IPS-NIHi11 (cell line): ENCODE measurements at places on chromosomes 6 and 20.

DNA sequence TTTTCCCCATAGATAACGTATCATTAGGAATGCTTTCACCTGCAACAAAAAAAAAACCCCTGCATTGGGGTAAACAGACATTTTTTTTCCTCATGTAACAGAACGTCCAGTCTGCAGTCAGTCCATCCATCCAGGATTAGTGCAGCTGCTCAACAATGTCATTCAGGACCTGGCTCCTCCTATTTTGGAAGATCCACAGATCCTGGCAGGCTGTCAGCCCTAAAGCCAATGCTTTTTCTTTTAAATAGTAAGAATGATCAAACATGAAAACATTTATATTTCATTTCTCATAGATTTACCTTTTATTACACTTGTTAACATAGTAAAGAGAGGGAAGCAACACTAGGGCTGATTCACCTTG lies 116.5 kb upstream of the CCDC28A start:
- DNase-seq: no peak

DNA sequence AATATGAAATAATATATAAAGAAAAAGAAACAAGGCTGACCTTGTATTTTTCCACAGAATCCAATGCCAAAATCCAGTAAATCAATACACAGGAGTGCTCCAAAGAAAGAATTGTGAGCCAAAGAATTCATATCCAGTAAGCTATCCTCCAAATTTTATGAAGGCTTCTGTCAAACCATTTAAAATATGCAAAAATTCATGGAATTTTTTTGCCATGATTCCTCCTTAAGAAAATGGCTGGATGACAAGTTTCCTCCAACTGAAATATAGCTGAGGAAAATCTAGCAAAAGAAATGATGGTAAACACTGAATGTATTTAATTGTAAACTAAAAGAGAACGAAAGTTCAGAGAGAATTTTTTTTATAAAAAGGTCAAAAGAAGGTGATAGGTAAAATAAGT lies 290.3 kb downstream of the UBE3D start:
- no peak for DNase-seq

DNA sequence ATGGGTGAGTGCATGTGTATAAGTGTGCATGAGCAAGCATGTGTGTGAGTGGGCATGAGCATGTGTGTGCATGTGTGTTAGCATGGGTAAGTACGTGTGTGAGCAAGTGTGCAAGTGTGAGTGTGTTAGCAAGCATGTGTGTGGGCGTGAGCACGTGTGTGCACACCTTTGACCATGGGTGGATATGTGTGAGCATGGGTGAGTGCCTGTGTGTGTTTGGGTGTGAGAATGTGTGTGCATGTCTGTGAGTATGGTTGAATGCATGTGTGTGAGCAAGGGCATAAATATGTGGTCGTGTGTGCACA lies 84.6 kb downstream of the DLL1 start:
- DNase-seq: no peak

DNA sequence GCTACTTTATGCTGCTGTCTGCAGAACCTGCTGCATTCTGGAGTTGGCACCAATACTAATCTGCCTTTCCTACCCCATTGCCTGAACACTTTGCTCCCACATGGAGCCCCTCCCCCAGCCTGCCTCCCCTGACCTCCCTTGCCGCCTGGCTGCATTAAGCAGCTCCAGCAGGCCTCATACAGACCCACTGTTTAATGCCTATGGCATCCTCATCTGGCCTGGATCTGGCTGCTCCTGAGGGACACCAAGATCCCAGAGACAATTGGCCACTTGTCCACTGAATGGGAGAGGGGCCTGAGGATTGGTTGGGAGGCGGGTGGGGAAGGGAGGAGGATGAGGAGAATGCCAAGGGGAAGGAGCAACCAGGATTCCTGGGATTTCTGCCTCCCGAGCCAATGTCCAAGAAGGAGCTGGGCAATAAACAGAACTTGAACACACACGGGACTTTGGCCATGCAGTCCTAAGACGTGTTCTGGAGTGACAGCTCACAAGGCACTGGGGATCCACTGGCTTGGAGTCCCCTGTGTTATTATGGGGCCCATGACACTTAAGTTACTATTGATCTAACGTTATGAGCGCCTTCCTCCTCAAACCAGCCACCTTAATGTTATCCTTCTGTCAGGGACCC lies 10.4 kb upstream of the KCNK5 start:
- peak; percentile 36 for DNase-seq

- DNase-seq: no peak
These were observed 6.8 kb downstream of the TMEM63B start for GRCh38 chr6:44133981-44134711.

- DNase-seq: no peak
These were observed 195.8 kb downstream of the SYNDIG1 start for GRCh38 chr20:24665196-24665595.

DNA sequence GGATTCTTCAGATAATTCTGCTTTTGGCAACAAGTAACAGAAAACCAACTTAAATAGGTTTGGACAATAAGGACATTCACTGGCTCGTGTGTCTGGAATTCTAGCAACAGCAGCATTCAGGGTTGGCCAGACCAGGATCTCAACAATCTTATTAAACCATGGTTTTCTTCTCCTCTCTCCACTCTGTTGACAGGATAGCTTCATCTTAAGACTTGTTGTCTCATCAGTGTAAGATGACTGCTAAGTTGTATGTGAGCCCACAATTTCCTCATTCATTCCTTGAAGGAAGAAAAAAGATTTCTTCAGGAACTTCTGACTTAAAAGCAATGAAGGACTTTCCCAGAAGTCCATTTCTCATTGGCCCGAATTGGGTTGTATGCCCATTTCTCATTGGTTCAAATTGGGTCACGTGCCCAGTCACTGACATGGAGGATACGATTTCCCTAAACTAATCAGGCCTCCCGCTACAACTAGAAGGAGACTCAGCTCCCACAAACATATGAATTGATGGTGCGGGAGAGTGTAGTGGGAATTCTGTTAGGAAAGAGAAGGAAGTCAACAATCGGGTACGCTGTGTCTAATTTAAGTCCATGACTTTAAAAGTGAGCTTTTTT lies 83.7 kb downstream of the SLC22A3 start:
- no peak for DNase-seq

- no peak for DNase-seq
These were observed 694.7 kb downstream of the HTR1B start for GRCh38 chr6:76768556-76768955.

GRCh38 chr20:3354247-3354646 lies 53.2 kb downstream of the DNAAF9 start:
- no peak for DNase-seq

- no peak for DNase-seq
These were observed 151.5 kb upstream of the FLRT3 start for GRCh38 chr20:14488756-14489479.

GRCh38 chr6:2485116-2485515 lies 239.7 kb upstream of the GMDS start:
- no peak for DNase-seq

GRCh38 chr6:3296078-3296477 lies 37.3 kb downstream of the PSMG4 start:
- no peak for DNase-seq

DNA sequence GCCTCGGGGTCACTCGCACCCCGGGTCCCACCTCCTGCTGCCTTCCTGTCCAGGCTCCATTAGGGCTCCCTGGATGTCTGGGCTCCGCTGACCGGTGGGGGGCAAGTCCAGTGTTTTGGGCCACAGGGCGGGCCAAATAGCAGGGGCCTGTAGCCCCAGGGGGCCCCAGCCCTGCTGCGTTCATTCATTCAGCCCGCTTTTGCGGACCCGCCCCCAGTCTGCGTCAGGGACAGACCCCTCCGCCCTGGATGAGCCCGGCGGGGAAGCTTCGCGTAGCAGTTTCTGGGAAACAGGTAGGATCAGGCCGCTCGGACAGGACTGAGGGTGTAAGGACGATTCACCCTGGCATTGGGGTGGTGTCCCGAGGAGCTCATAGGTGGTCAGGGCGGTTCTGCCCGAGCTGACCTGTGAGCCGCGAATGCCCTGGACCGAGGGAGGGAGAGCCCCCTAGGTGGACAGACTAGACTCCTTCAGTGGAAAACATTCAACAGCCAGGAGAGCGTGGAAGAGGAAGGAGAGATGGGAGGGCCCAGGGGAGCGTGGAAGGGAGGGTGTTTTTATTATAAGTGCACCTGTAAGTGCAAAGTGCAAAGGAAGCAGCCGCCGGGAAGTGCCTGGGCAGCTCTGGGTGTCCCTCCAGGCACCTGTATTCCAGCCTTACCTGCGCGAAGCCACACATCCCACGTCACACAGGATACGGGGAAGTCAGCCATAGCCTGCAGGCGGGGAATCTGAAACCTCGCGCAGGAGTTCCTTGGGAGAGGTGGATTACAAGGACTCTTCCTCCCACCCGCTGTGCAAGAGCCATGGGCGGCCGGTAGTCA lies 662 bp downstream of the ENTPD6 start:
- peak; percentile 60 for DNase-seq

DNA sequence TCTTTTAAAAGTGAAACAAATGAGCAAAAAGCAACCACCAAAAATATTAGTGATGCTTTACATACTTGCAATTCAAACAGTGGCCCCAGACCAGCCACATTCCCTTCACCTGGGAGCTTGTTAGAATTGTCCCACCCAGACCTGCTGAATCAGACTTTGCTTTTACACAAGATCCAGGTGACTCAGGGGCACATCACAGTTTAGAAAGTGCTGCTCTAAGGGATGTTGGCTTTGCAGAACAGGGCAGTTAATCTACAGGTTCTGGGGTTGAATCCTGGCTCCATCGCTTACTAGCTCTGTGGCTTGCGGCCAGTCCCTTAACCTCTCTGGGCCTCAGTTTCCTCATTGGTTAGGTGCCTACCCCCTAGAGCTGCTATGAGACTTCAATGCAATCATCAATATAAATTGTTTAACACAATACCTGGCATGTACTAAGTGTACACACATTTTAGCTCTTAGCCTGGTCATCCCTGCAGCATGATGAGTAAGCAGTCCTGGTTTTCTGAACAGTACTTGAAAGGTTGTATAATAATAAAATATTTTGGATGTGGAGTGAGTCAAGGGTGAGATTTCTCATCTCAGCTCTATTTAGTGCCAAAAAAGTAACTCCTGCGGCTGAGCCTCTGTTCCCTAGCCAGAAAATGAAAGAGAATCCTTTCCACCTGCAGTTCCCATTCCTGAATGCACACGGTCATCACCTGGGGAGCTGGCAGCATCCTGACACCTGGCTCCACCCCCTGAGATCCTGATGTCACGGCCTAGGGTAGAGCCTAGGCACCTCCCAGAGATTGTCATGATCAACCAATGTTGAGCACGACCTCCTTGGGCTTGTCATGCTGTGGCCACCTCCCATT lies 162.7 kb downstream of the ANKRD60 start:
- DNase-seq: no peak

GRCh38 chr20:13101276-13101675 lies 92.5 kb downstream of the SPTLC3 start:
- DNase-seq: no peak

GRCh38 chr6:72946774-72947173 lies 278.5 kb downstream of the KHDC1L start:
- no peak for DNase-seq

DNA sequence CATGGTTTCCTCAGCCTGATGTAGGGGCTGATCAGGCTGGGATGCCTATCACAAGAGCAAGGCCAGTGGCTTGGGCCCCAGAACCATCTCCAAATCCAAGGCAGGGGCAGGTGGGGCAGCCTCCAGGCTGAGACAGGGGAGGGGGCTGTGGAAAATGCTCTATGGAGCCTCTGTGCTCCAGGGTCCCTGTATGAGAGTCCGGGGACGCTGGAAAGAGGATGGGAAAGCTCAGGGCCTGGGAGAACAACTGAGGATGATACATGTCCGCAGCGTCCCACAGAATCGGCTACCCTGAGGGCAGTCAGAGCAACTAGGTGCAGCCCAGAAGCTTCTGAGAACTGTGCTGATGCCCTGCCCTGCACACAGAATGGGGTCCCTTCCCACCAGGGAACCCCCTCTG lies 43.4 kb downstream of the CPXM1 start:
- no peak for DNase-seq

- DNase-seq: no peak
These were observed 70.8 kb downstream of the TPD52L1 start for GRCh38 chr6:125224231-125224861.

DNA sequence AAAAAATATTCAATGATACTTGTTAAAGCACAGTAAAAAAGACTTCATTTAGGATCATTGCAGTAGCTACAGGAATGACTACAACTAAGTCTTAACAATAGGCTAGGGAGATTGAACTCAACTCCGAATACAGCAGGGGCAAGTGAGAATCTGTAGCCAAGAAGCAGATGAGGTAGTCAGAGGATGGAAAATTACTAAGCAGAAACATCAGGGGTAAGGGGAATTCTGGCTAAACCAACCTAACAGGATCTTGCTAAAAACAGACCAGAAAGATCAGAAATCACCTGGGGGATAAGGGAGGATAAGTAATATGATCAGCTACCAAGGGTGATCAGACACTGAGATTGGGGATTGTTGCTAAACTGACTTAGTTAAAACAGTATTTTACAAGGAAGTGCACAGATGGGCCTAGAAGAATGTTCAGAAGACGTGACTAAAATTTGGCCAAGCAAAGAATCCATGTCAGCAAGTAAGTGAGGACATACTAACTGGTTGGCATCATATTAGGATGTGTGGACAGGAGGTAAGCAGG lies 217.5 kb downstream of the TENT5A start:
- DNase-seq: no peak

- DNase-seq: no peak
These were observed at the start of gene TAAR1 for GRCh38 chr6:132659082-132659481. Gene TAAR1 (minus strand): TSS chr6:132659182. CDS start chr6:132646003, 13,179 bp downstream.

DNA sequence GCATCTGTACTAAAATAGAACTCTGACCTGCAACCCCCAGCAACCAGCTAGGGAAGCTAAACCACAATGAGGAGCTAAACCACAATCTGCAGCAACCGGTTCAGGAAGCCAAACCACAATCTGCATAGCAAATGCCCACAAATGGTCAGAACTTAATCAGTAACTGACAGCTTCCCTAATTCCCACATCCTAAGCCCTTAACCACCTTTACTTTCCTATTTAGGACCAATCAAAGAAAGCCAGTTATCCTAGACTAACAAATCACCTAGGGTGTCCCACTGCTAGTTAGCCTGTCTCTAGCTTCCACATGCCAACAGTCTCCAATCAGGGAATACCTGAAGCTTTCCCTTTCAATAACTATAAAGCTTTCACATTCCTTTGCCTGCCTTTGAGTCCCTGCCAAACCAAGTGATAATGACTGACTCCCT lies 424.6 kb upstream of the PTCHD4 start:
- peak; percentile 17 for DNase-seq

DNA sequence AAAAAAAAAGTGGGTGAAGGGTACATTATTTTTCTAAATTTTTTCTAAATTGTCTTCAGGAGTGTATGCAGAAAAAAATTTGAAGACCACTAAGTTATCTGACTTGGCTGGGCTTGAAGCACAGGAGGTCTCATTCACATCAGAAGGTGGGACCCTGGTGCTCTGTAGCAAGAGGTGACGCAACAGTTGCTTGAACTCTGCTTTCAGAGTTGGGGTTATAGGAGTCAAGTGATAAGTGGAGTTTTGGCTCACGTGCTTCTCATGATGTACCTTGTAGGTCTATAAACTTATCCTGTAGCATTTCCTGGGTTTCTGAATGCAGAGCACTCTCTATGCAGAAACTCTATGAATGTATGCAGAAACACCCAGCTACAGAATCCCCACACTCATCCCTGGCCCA lies 58.5 kb upstream of the FOXC1 start:
- DNase-seq: no peak
